Muscle of leg (tissue), 16 donors: ENCODE measurements at places on chromosomes 2 and 18.

- no peak for DNase-seq
Measured at GRCh38 chr2:72681016-72681995, 144.5 kb downstream of the EXOC6B start.

DNA sequence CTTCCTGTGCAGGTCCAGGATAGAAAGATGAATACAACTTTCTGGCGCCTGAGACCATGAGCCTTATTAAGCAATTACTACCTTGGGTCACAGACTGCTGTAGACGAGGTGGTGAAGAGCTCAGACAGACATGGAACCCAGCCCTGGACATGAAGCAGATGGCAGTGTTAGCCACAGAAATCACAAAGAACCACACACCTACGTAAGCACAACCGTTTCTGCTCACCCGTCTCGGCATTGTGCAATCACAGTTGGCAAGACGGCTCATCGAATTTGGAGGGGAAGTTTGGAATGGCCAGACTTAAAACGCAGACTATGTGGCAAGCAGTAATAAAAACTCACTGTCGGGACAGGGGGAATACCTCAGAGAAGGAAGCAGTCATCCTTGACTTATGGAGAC, 24.3 kb upstream of the ASPRV1 start:
- peak; percentile 61 for DNase-seq

DNA sequence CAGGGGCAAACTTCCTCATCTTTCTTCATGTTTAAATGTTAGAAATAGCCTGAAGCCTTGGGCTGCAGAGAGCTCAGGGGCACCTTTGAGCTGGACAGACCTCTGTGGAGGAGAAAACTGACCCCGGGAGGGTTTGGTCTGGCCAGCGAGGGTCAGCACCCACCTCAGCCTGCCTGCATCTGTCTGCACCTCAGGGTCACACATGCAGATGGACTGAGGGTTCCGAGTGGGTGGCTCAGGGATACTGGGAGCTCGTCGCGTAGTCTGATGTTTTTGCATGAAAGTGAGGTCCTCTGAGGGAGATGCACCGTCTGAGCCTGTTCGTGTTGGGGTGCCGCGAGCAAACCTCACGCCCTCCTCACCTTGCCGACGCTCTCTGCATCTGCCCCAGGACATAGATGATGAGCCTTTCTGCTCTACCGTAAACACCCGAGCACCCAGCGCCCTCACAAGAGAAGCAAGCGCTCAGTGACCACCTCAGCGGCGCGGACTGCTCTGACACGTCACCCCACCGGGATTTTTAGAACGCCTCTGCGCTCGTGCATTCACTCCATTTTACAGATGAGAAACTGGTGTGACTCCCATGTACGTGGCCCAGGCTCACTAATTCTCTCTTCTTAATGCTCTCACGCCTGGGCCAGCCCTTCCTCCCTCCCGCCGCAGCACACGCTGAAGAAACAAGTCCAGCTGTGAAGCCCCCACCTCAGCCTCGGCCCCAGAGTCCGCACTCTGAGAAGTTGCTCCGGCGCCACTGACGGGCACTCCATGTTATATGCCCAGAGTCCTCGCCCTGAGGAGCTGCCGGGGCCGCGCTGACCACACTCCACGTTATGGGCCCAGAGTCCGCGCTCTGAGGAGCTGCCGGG, 9.5 kb downstream of the KCNG2 start:
- no peak for DNase-seq

- DNase-seq, result no peak
Measured at GRCh38 chr2:26584191-26584590, 57.0 kb downstream of the CIB4 start.

DNA sequence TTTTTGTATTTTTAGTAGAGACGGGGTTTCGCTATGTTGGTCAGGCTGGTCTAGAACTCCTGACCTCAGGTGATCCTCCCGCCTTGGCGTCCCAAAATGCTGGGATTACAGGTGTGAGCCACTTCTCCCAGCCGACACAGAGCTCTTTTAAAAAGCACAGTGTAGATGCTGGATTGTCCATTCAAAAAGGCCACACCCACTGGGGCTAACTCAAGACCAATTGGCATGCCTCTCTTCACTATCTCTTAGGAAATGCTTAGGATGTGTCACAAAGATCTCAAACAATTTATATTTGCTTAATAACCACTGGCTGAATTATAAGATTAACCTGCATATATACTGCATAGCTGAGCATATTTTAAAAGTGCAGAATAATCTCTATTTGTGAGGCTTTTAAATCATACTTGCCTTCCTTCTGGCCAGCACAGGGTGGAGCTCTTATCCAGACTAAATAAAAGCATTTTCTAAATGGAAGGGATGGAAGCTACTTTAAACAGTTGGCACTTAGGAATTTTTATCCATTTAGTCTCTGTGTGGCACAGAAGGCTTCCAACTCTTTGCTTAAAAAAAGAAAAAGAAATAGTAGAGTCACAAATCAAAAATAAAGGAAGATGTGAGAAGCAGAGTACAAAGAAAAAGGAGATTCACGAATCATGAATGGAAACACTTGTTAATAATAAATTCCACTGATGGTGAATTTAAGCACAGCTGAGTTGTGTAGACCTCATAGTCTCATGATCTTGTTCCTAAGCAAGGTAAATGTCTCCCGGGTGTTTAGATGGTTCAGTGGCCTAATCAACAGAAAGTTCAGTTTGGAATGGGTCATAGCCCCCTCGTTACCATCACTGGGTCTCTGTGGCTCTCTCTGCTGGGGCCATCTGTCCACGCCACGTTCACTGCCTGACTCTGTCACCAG, 22.4 kb downstream of the CRYGD start:
- peak; percentile 33 for DNase-seq

DNA sequence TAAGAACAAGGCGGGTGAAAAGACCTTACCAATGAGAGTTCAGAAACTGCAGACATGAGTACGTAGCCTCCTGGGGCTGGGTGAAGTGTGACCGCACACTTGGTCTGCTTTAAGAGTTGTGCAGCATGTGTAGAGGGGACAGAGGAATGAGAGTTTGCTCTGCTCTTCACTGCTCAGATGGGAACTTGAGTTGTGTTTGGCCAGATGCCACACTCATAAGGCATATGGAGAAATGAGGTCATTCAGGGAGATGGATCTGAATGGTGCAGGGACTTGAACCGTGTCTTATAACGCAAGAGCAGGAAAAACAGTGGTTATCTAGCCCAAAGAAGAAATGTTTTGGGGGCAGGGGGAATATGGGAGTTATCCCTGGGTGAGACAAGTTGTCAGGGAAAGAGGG, 273.8 kb upstream of the LYPD1 start:
- DNase-seq, result peak; percentile 83

GRCh38 chr2:215363039-215363438, 51.2 kb downstream of the ATIC start:
- no peak for DNase-seq

DNA sequence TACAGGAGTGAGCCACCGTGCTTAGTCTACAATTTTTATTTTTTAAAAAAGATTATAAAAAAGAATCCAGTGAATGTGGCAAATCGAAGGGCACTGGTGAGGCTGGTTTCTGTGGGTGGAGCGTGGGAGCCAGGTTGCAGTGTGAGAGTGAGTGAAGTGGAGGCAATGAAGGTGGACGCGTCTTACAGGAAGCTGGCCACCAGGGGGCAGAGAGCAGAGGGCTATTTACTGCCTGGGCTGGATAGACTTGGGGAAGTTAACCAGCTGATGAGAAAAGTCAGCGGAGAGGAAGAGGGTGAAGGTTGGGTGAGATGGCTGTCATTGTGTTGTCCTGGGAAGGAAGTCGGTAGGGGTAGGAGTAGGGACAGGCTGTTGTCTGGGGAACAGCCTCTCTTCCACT, 6.8 kb downstream of the SCTR start:
- DNase-seq, result peak; percentile 23

GRCh38 chr2:204517154-204517553, 28.1 kb upstream of the PARD3B start:
- no peak for DNase-seq

DNA sequence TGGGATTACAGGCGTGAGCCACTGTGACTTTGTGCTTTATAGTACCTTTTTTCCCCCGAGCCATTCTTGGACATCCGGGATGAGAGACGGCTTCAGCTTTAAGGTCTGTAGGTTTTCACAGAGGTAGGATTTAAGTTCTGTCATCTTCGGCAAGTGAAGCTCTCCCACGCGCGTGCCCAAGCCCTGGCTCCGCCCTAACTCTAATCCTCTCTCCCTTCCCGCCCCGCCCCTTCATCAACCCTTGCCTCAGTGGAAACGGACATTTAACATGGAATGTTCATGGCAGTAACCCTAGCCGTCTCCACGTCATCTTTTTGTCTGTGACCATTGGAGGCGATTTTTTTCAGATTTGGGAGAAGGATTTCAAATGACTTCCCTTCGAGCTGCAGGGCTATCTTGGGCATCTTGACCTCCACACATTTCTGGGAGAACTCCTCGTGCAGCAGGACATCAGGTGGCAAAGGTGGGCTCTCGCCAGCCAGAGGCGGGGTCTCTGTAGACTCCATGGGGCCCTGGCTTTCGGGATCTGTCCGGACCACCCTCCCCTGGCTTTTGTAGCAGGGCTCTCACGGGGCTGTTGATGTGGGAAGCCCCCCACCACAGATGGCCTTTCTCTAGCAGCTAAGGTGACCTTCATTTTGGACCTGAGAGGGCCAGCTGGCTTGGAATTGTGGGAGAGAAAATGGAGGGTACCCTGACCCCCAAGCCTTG, 6.8 kb downstream of the COLEC11 start:
- no peak for DNase-seq

DNA sequence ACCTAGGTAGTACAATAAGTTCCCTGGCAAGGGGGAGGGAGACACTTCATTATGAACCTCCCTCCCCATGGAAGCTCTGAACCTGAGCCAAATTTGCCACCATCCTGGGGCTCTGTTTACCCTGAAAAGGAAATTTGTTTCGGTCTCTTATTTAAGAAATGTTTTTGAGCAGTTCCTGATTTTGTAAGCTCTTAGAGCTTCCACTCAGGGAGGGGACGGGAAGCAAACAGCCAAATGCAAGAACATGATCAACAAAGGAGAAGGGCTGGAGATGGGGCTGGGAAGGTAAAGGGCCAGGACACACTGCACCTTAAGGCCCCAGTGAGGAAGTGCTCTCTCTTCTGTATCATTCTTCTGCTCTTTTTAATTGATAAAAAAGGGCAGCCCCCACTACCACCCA, 117.9 kb downstream of the NRP2 start:
- peak; percentile 8 for DNase-seq

DNA sequence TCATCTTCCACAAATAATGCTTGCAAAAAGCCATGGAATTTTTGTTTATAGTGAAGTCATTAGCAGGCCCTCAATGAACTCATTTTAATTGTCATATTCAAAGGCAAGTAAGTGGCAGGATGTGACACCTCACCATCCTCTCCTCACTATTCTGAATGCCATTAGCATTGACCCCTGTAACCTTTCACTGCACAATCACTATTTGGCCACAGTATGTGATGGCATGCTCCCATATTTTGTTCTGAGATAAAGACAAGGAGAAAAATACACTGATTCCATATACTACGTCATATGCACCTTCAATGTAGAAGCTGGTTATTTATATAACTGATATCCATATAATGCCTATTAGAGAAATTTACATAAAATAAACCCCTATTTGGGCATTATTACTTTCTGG, 1443.2 kb downstream of the SUCLG1 start:
- DNase-seq, result no peak

DNA sequence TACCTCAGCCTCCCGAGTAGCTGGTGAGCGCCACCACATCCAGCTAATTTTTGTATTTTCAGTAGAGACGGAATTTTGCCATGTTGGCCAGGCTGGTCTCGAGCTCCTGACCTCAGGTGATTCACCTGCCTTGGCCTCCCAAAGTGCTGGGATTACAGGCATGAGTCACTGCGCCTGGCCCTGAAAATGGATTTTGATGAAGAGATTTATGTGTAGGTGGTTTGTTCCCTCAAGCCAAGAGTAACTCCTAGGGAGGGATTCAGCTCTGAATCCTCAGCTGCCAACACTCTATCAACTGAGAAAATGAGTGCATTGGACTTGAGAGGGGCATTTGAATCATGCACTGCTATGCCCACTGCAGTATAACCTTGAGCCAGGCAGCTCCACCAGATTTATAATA, 17.5 kb upstream of the LIPG start:
- DNase-seq, result no peak

GRCh38 chr2:21260311-21260710, 136.5 kb downstream of the TDRD15 start:
- no peak for DNase-seq

- peak; percentile 16 for DNase-seq
Measured at GRCh38 chr18:7382328-7383001, 151.6 kb downstream of the LRRC30 start.

- peak; percentile 80 for DNase-seq
Measured at GRCh38 chr18:44423814-44424644, 256.7 kb upstream of the SETBP1 start.

GRCh38 chr18:48852794-48853193, 98.0 kb downstream of the SMAD7 start:
- DNase-seq, result no peak

DNA sequence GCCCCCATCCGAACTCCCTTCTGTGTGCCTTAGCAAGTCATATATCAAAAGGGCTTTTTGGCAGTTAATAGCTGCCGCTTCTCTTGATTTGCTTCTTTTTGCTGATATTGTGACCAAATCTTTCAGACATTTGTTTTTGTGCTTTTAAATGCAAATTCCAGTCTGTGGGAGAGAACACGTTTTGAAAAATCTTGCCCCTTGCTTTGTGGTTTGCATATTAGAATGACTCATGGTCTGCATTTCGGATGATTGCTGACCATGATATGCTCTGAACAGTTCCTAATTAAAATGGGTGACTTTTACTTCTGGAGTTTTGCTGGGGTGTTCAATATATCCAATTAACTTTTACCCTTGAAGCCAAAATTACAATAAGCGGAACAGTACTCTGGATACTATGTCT, 58.2 kb upstream of the ST6GAL2 start:
- DNase-seq, result no peak

DNA sequence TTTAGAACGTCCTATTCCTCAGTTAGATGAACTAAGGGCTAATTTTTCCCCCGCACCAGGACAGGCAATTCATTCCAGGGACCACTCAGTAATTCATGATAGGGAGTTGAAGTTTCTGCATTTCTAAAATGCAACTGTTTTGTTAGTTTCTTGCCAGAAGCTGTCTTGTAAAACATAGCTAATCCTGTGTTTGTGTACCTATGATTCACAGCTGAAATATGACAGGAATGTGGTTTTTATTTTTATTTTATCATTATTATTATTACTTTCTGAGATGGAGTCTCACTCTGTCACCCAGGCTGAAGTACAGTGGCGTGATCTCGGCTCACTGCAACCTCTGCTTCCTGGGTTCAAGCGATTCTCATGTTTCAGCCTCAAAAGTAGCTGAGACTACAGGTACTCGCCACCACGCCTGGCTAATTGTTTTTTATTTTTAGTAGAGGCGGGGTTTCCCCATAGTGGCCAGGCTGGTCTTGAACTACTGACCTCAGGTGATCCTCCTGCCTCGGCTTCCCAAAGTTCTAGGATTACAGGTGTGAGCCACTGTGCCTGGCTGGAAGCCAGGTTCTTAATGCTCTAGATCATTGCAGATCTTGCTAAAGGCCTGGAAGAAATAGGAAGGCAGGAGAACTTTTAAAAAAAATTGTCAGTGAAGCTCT, 154.8 kb upstream of the FHL2 start:
- no peak for DNase-seq

DNA sequence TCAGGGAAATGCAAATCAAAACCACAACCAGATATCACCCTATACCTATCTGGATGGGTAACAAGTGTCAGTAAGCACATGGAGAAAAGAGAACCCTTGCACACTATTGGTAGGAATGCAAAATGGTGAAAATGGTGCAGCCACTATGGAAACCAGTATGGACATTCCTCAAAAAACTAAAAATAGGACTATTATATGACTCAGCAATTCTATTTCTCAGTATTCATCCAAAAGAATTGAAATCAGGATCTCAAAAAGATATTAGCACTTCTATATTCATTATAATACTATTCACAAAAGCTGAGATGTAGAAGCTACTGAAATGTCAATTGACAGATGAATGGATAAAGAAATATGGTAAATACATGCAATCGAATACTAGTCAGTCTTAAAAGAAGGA, 491.1 kb upstream of the MYT1L start:
- DNase-seq, result no peak
